ENCODE measurements at places on chromosomes 12 and 14.

- DNase-seq, result no peak
- H3K36me3 ChIP-seq, result no peaks in the 10 kb centered on the region
- H3K4me1 ChIP-seq, result peaks cover 22% of the 10 kb centered on the region
- no peak overlapping the region for H3K27ac ChIP-seq
Measured at GRCh38 chr14:105087308-105087962, 22.2 kb upstream of the GPR132 start.

DNA sequence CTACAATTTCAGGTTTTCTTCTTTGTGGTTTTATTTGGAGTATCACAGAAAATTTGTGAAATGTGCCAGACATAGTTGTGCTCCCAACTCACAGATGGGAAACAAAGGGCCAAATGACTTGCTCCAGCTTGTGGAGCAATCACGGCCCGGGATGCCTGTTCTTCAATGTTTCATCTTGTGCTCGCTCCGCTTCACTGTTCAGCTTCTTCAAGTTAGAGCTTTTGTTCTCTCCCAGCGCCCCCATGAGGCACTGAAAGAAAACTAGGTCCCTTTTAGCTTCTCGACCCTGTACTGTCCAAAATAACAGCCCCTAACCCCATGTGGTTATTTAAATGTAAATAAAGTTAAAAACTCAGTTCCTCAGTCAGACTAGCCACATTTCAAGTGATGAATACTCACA is 187.9 kb upstream of the STXBP6 start:
- no peak for DNase-seq
- H3K36me3 ChIP-seq, result no peaks in the 10 kb centered on the region
- H3K4me3 ChIP-seq, result no peak overlapping the region
- H3K27me3 ChIP-seq, result no peaks in the 10 kb centered on the region
- H3K27ac ChIP-seq, result no peak overlapping the region

- H3K27me3 ChIP-seq, result no peaks in the 10 kb centered on the region
- H3K27ac ChIP-seq, result no peak overlapping the region
- H3K4me3 ChIP-seq, result no peak overlapping the region
Measured at GRCh38 chr14:63163306-63163705, 40.9 kb upstream of the RHOJ start.

DNA sequence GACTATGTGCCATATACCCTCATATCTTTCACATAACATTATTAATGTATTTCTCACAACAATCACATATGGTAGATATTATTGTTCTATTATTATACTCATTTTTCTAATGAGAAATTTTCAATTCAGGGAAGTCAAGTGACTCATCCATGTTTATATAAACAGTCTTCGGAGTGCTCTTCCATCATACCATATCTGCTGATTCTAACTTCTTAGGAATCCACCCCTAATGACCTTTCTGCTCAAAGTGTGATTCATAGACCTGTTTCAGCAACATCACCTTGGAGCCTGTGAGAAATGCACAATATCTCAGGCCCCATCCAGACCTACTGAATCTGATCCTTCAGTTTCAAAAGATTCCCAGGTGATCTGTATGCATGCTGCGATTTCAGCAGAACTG is 39.8 kb upstream of the OVCH1 start:
- H3K4me1 ChIP-seq, result no peaks in the 10 kb centered on the region
- no peak overlapping the region for H3K4me3 ChIP-seq
- H3K27ac ChIP-seq, result no peak overlapping the region
- no peaks in the 10 kb centered on the region for H3K36me3 ChIP-seq

GRCh38 chr12:65810036-65810435 is 14.2 kb upstream of the HMGA2 start:
- no peak for DNase-seq
- H3K4me3 ChIP-seq, result no peak overlapping the region
- peaks cover 6% of the 10 kb centered on the region for H3K27me3 ChIP-seq

- DNase-seq, result no peak
- H3K4me1 ChIP-seq, result no peaks in the 10 kb centered on the region
- H3K27ac ChIP-seq, result no peak overlapping the region
- H3K27me3 ChIP-seq, result peaks cover 5% of the 10 kb centered on the region
Measured at GRCh38 chr14:95620659-95621059, 65.6 kb upstream of the TCL1B start.

- H3K4me3 ChIP-seq, result peak within 1 kb of the TSS; percentile 90
- peaks cover 2% of the 10 kb centered on the region for H3K27me3 ChIP-seq
- H3K27ac ChIP-seq, result peak within 1 kb of the TSS; percentile 91
Measured at GRCh38 chr12:105235732-105236476, at the start of gene APPL2. TSS of gene APPL2 (minus strand) at chr12:105236174. CDS start at chr12:105236012, 162 bp downstream.

DNA sequence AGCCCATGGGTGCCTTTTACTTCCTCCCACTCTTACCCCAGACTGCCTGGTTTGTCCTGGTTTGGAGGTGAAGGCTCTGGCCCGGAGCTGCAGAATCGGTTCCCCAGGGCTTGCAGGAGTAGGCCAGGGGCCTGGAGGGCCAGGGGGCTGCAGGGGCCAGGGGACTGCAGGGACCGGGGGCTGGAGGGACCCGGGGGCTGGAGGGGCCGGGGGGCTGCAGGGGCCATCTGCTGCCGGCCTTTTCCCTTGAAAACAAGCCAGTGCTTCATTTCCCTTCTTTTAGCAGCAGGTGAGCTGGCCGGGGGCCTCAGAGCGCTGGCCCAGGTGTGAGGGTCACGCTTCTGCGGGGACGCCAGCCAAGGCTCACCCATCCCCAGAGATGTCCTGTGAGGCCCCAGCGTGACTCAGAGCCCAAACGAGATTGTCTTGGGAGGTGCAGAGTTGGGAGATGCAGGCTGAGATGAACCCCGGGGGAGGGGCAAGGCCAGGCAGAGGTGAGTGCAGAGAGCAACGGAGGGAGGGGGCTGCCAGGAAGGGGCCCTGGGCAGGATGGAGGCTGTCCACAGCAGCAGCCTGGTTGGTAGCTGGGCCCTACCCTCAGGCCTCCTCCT is 154.9 kb downstream of the KIF26A start:
- H3K4me3 ChIP-seq, result no peak overlapping the region
- no peaks in the 10 kb centered on the region for H3K36me3 ChIP-seq
- no peaks in the 10 kb centered on the region for H3K4me1 ChIP-seq
- no peak overlapping the region for H3K27ac ChIP-seq
- DNase-seq, result no peak

- H3K36me3 ChIP-seq, result no peaks in the 10 kb centered on the region
- H3K27ac ChIP-seq, result no peak overlapping the region
- H3K4me3 ChIP-seq, result no peak overlapping the region
- peaks cover 6% of the 10 kb centered on the region for H3K4me1 ChIP-seq
- no peaks in the 10 kb centered on the region for H3K27me3 ChIP-seq
- no peak for DNase-seq
Measured at GRCh38 chr14:68651075-68651474, 141.8 kb downstream of the ZFP36L1 start.

GRCh38 chr14:24673534-24674203 is 39.7 kb upstream of the GZMB start:
- DNase-seq, result peak; percentile 86
- H3K4me1 ChIP-seq, result peaks cover 86% of the 10 kb centered on the region

GRCh38 chr12:54007538-54008259 is 1.1 kb upstream of the HOXC8 start:
- peaks cover 23% of the 10 kb centered on the region for H3K4me1 ChIP-seq
- no peak overlapping the region for H3K27ac ChIP-seq
- peaks cover 94% of the 10 kb centered on the region for H3K27me3 ChIP-seq
- no peak overlapping the region for H3K4me3 ChIP-seq

DNA sequence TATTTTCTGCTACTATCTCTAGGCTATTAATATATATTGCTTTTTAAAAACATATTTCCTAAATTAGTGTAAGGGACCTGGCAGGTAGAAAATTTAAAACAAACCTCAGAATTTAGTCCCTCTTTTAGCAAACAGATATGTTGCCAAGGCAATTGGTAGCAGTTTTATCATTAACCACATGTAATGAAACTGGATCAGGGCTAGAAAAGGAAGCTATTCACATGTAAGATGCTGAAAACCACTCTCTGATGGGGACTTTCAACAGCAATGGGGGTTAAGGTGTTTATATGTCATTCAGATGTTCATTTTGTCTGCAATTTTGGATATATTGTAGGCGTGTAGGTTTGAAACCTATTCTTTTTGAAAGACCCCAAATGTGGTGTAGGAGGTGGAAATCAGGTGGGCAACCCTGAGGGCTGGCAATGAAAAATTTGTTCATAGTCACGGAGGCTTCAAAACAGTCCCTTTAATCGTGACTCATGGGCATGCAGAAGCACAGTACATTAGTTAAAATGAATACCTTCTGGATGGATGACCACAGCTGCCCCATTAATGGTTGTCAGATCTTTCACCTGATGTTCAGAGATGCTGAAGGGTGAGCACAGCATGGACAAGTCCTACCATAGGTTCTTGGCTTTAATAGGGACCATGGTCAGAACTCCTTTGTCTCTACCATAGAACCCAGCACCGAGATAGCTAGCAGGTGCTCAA is 5.9 kb upstream of the PKP2 start:
- peaks cover 5% of the 10 kb centered on the region for H3K4me1 ChIP-seq
- H3K4me3 ChIP-seq, result no peak overlapping the region
- H3K27ac ChIP-seq, result no peak overlapping the region
- DNase-seq, result no peak

- peak; percentile 69 for DNase-seq
- H3K27ac ChIP-seq, result peak overlapping the region; percentile 94
- peaks cover 47% of the 10 kb centered on the region for H3K4me1 ChIP-seq
- no peaks in the 10 kb centered on the region for H3K27me3 ChIP-seq
- H3K36me3 ChIP-seq, result peaks cover 27% of the 10 kb centered on the region
- H3K4me3 ChIP-seq, result peak overlapping the region; percentile 64
Measured at GRCh38 chr12:89863493-89863938, 154.9 kb upstream of the ATP2B1 start.

- no peak overlapping the region for H3K4me3 ChIP-seq
- H3K36me3 ChIP-seq, result no peaks in the 10 kb centered on the region
- no peaks in the 10 kb centered on the region for H3K27me3 ChIP-seq
- H3K27ac ChIP-seq, result no peak overlapping the region
Measured at GRCh38 chr14:44657696-44658388, 150.8 kb upstream of the FSCB start.

DNA sequence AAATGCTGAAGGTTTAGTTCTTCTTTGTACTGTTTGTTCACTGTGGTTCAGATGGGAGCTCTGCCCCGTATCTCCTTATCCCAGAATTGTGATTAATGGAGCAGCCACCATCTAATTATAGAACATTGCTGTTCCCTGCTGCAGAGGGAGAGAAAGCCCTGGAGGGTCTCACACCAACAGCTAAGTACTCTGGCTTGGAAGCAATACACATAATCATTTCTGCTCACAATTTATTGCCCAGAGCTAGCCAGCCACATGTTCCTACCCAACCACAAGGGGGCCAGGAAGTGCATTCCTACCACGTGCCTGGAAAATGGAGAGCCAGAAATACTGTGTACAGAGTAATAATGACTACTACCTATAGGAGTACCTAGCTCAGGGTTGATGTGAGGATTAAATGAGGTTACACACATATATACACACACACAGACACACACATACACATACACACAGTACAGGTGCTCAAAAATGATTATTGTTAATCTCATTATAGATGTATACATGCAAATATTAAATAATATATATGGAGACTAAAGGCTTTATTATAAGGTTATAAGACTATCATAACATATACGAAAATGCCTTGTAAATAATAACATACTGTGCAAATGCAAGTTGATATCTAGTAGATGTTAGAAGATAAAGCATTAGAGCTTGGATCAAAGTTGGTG is 22.3 kb downstream of the MSRB3 start:
- H3K27ac ChIP-seq, result no peak overlapping the region
- no peak for DNase-seq
- H3K4me3 ChIP-seq, result no peak overlapping the region
- H3K36me3 ChIP-seq, result no peaks in the 10 kb centered on the region

- H3K27me3 ChIP-seq, result no peaks in the 10 kb centered on the region
- peaks cover 53% of the 10 kb centered on the region for H3K4me1 ChIP-seq
- peaks cover 16% of the 10 kb centered on the region for H3K36me3 ChIP-seq
- no peak overlapping the region for H3K4me3 ChIP-seq
- no peak for DNase-seq
- H3K27ac ChIP-seq, result no peak overlapping the region
Measured at GRCh38 chr12:54562750-54563356, 13.5 kb downstream of the PDE1B start.

- peaks cover 41% of the 10 kb centered on the region for H3K4me1 ChIP-seq
- H3K36me3 ChIP-seq, result peaks cover 8% of the 10 kb centered on the region
- H3K27me3 ChIP-seq, result no peaks in the 10 kb centered on the region
- peak overlapping the region; percentile 99 for H3K27ac ChIP-seq
- H3K4me3 ChIP-seq, result peak overlapping the region; percentile 62
Measured at GRCh38 chr12:122452701-122453285, 30.3 kb upstream of the CLIP1 start.

DNA sequence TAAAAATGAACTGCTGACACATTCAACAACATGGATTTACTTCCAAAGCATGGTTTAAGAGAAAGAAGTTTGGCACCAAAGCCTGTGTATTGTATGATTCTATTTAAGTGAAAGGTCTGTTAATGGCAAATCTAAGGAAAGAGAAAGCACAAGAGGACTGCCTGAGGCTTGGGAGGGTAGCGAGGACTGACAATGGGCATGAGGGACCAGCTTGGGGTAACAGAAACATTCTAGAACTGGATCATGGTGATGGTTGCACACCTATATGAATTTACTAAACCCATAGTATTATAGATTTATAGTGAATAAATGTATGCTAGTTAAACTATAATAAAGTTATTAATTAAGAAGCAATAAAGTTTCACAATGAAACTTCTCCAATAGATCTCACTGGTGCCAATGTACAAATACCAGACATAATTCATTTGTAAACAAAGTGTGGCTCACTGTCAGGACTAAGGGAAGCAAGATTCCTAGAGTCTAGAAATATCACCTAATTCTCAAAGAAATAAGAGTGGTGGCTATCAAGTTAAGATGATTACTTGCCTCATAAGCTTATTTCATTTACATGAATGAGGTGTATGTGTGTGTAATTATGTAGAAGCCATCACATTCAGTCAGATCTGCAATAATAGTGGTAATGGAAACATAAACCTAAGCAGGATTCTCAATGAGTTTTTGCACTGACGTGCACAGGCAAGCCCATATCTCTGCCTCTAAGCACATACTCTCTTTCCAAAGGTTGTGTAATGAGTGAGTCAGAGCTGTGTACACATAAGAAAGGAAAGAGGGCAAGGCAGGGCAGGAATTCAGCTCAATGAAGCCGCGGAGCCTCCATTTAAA is 353.4 kb downstream of the KCNH5 start:
- DNase-seq, result no peak
- H3K36me3 ChIP-seq, result no peaks in the 10 kb centered on the region
- H3K4me1 ChIP-seq, result no peaks in the 10 kb centered on the region

DNA sequence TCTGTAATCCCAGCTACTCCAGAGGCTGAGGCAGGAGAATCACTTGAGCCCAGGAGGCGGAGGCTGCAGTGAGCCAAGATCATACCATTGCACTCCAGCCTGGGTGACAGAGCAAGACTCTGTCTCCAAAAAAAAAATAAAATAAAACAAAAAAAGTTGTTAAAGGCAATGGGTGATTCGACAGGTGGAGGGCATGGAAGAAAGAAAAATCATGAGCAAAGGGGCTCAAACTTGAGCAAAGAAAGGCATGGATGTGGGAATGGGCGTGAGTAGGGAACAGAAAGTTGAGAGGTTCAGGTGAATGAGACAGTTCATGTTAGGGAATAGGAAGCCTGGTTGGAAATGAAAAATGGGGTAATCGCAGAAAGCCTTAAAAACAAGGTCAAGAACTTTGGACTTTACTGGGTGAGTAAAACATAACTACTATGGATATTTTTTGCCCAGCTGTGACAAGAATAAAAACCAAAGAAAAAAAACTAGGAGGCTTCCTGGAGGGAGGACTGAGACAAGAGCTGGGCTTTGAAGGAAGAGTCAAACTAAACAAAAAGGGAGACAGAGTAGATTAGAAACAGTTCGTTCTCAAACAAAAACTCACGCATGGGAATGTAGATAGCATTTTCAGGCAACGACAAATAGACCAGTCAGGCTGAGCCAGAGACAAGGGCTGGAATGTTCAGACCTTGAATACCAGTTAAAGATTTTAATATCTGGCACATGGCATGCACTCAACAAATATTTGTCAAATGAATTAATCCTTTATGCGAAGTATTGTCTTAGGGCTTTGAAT is 18.8 kb downstream of the PYM1 start:
- peaks cover 16% of the 10 kb centered on the region for H3K36me3 ChIP-seq
- DNase-seq, result no peak
- no peak overlapping the region for H3K4me3 ChIP-seq
- peak overlapping the region; percentile 63 for H3K27ac ChIP-seq

All from activated CD4-positive, alpha-beta T cell treated with anti-CD3 and anti-CD28 coated beads, Interleukin-2, amount 10 ng/mL, durations not matched to agents 7 days and 5 days (primary cell).